Foreskin keratinocyte (primary cell): ENCODE measurements at places on chromosomes 16 and 17.

- no peak for DNase-seq
These were observed 7.2 kb upstream of the MLYCD start for GRCh38 chr16:83891742-83892141.

DNA sequence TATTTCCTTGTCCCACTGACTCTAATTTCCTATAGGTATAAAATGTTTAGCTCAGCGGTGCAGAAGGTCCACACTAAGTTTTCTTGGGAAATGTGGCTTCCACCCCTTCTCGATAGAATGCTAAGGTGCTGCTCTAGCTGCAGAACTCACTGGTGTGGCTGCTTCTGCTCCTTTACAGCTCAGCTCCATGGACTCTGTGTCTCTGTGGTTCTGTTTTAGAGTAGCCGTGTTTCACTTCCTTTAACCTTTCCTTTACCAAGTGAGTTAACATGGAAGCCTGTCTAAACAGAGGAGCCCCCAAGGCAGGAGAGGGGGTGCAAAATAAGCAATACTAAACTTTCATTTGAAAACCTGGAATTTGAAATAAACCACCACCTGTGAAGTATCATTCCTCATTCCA lies 65.3 kb downstream of the SPECC1 start:
- no peak for DNase-seq

DNA sequence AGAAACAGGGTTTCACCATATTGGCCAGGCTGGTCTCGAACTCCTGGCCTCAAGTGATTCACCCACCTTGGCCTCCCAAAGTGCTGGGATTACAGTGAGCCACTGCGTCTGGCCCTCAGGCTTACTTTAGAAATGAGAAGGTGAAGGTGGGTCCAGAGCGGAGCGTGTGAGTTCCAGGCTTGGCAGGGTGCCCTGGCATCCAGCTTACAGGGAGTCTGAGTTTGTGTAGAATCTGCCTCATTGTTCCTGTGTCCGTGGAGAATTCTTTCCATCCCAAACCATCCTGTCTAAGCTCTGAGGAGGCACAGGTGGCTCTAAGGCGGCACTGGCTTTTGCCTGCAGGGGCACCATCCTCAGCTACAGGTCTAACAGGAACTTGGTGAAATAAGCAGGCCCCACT lies 50.6 kb downstream of the RAB11FIP3 start:
- no peak for DNase-seq

DNA sequence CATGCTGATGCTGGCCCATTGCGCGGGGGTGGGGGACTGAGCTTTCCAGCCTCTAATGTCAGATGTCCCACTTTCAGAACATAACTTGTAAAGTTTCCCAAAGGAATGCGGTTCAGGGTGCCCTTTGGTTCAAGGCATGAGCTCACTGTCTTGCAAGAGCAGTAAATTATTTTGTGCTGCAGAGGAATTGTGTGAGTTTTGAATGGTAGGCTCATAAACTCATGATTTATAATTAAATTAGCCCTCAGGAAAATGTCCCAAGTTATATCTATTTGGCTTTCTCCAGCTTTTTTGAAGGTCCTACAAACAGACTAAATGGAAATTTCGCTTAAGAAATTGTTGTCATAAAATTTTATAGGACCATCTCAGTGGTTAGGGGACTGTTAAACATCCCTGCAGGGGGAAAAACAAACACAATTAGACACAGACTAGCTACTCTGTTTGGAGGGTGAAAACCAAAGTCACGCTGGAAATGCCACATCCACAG lies 321.8 kb downstream of the HS3ST3B1 start:
- peak; percentile 67 for DNase-seq

GRCh38 chr16:12245921-12246720 lies 269.6 kb downstream of the SNX29 start:
- DNase-seq = no peak

GRCh38 chr16:11325404-11326083 lies 19.7 kb upstream of the RMI2 start:
- DNase-seq = no peak

DNA sequence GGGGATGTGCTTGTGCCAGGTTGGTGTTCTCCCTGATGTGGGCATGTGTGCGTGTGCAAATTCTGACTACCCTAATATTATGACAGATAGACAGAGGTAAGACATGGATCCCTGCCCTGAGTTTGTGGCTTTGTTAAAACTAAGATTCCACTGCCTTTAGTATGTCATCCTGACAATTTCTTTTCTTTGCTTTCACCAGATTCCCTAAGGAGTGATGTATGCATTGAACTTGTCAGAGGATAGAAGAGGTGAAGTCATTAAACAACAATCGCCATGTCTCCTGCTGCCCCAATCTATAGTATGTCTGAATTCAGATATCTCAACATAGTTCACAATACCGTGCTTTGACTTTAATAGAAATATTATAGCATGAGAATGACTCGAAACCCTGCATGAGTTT lies 137.1 kb upstream of the ELAC2 start:
- no peak for DNase-seq

GRCh38 chr17:77958716-77959125 lies 218 bp downstream of the TNRC6C start:
- DNase-seq = no peak

DNA sequence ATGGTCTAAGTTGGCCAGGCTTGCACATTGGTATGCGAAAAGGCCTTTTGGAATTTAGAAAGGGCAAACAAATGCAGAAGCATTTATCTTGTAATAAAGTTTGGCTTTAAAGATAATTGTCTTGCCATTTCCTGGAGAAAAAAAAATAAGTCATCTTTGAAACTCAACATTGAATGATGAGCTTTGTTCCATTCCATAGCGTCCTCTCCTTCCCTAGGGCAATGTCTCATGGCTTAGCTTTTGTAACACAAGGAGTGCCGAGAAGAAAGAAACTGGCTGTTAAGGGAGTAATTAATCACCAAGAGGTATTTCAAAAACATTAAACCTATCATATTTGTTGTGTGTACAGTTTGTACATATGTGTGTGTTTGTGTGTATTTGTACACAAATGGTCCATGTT lies 372.3 kb downstream of the NPIPA8 start:
- peak; percentile 9 for DNase-seq

DNA sequence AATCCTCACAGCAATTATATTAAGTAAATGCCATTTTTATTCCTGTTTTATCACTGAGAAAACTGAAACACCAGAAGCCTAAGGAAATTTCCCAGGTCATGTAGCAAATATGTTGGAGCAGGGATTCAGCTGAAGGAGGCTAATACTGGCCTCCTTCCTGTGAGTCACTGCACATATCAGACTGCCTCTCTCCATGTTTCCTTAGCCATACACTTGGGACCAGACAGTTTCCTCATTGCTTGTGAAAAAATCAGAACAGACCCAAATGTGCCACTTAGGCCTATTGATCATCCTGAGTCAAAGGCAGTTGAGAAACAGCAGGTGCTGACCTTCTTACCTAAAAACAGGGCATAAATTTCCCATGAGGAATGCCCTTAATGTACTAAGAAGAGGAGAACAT lies 18.9 kb upstream of the ELAC2 start:
- DNase-seq = no peak

- no peak for DNase-seq
These were observed 114.0 kb downstream of the PRKCB start for GRCh38 chr16:23949630-23950290.

- DNase-seq = no peak
These were observed 19.3 kb upstream of the SLFN13 start for GRCh38 chr17:35467824-35468223.

GRCh38 chr17:29136998-29137730 lies 43.0 kb downstream of the MYO18A start:
- DNase-seq = no peak

- no peak for DNase-seq
These were observed 4.7 kb downstream of the VASN start for GRCh38 chr16:4376126-4376892.

DNA sequence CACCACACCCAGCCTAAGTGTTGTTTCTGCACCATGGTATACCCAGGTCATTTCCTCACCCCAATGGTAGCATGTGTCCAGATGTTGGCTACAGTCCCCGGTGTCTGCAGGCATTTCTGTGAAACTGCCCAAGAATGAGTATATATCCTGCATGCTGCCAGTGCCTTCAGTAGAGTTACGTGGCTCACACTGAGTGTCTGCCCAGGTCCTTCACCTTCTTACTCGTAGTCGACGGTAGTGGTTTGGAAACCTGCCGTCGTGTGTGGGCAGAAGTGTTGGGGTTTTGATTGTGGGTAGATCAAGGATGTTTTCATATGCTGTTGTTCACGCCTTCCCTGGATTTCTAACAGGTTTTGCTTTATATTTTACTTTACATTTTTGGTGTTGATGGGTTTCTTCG lies 16.8 kb downstream of the TCF25 start:
- no peak for DNase-seq

DNA sequence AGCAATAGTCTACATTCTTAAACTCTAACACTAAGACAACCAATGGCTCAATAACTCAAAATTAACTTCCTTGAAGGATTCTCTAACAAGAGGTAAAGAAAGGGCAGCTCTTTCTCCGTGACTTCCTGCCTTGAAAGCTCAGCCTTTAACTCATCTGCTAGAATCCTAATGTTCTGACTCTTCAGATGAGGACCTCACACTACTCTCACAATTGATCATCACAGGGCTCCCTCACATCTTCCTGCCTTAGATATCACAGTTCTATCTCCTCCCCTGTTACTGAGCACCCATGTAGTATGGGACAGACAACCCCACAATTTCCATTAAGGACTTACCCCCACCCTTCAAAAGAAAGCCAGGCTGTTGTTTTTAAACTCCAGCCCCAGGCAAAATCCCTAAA lies 33.5 kb downstream of the SMURF2 start:
- no peak for DNase-seq

- no peak for DNase-seq
These were observed 9.9 kb upstream of the TSPOAP1 start for GRCh38 chr17:58338454-58338840.

DNA sequence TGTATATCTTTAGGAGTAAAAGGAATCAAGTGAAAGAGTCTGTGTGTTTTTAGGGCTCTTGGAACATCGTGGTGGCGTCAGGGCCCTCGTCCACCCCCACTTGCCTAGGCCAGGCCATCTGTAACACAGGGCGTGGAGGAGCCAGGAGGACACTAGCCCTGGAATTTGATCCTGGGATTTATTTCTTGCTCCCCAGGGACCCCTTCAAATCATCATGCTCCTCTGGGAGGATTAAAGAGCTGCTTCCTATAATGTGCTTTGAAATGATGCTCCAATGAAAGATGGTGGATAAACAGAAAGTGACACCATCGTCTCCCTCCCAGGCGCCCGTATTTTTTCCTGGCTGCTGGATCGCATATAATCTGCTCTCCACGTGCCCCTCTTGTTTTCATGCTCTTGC lies 113.3 kb downstream of the AATF start:
- DNase-seq = no peak

DNA sequence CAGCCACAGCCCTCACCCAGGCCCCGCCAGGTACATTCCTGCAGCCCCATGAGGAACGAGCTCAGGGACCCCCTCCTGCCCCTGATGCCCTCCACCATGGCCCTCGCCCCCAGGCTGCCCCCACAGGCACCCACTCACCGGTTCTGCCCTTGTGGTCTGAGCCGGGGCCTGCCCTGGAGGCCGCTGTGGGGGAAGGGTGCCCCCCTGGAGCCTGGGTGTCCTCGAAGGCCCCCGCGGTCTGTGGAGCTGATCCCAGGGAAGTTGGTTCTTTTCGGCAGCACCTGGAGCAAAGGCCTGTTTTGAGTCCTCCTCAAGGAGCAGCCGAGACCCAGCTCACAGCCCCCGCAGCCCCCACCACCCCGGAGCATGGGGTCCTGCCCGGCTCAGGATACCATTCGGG lies 2.4 kb downstream of the PABPN1L start:
- DNase-seq = no peak

- no peak for DNase-seq
These were observed 44.3 kb upstream of the CPNE2 start for GRCh38 chr16:57048095-57048494.

GRCh38 chr17:44578947-44579346 lies 21.7 kb downstream of the FZD2 start:
- no peak for DNase-seq

- no peak for DNase-seq
These were observed 48.6 kb upstream of the IRX3 start for GRCh38 chr16:54335230-54335629.

DNA sequence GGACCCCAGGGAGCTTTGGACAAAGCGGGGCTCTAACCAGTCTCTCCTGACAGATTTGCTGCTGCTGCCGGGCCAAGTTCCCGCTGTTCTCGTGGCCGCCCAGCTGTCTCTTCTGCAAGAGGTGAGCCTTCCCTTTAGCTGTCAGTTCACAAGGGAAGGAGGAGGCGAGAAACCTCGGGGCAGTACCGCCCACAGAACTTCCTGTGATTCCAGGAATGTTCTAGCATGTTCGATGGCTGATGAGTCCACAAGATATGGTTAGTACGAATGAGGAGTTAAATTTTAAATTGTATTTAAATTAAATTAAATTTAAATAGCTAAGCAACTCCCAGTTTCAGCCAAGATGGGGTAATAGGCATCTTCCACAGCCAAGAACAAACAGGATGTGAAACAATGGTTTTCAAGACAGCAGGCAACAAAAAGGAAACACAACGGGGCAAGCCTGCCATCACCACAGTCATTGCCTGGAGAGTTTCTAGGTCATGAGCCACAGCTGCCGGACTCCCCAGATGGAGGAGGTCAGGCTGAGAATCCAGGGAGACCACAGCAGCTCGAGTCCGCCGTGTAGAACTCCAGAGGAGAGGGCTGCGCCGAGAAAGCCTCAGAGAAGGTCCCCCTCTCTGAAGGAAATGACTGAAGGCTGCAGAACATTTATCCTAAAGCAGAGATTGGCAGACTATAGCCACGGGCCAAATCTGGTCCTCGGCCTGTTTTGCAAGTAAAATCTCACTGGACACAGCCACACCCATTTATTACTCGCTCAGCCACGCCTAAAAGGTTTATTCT lies 9.5 kb upstream of the TCF25 start:
- peak; percentile 45 for DNase-seq

- DNase-seq = no peak
These were observed 83.0 kb downstream of the ABCC1 start for GRCh38 chr16:16032271-16032979.

- DNase-seq = no peak
These were observed 1.1 kb downstream of the ARL4D start for GRCh38 chr17:43399839-43400328.

DNA sequence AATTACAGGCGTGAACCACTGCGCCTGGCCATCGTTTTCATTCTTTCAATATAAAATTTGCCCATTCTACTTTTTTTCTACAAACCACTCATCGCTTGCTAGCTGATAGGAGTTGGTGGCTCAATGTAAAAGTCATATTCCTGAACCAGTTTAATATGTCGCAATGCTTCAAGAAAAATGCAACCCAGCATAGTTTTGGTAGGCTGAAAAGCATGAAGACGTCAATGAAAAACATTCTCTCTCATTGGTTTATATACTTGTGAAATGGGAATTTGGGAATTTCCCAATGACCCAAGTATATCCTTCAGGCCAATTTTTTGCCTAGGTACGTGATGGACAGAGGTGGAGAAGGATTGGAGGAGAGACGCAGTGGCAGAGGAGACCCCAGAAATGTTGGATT lies 26.9 kb downstream of the USP43 start:
- DNase-seq = no peak
